ENCODE measurements at places on chromosomes 1 and 21. TPM values are rescaled to one million over a fixed set of nuclear protein-coding genes. Genes with fewer than 3 reads are reported as not detected.

- H3K27ac ChIP-seq: no peak overlapping the region
- no peak for DNase-seq
- no peaks in the 10 kb centered on the region for H3K27me3 ChIP-seq
These were observed 206.9 kb downstream of the USH2A start for GRCh38 chr1:216216305-216216704.

GRCh38 chr1:245124241-245124640 lies 30.5 kb upstream of the KIF26B start:
- no peaks in the 10 kb centered on the region for H3K27me3 ChIP-seq
- no peaks in the 10 kb centered on the region for H3K4me1 ChIP-seq
- H3K4me3 ChIP-seq: no peak overlapping the region

GRCh38 chr1:3111348-3112021 lies 42.5 kb downstream of the PRDM16 start:
- H3K36me3 ChIP-seq: no peaks in the 10 kb centered on the region
- H3K4me1 ChIP-seq: no peaks in the 10 kb centered on the region
- H3K4me3 ChIP-seq: no peak overlapping the region
- DNase-seq: no peak
- no peaks in the 10 kb centered on the region for H3K27me3 ChIP-seq

GRCh38 chr1:54407404-54408146 lies 1.4 kb upstream of the SSBP3 start:
- H3K4me3 ChIP-seq: peak overlapping the region; percentile 81
- peak; percentile 79 for DNase-seq
- H3K36me3 ChIP-seq: no peaks in the 10 kb centered on the region
- H3K27me3 ChIP-seq: no peaks in the 10 kb centered on the region
- peak overlapping the region; percentile 92 for H3K27ac ChIP-seq
- peaks cover 7% of the 10 kb centered on the region for H3K4me1 ChIP-seq

DNA sequence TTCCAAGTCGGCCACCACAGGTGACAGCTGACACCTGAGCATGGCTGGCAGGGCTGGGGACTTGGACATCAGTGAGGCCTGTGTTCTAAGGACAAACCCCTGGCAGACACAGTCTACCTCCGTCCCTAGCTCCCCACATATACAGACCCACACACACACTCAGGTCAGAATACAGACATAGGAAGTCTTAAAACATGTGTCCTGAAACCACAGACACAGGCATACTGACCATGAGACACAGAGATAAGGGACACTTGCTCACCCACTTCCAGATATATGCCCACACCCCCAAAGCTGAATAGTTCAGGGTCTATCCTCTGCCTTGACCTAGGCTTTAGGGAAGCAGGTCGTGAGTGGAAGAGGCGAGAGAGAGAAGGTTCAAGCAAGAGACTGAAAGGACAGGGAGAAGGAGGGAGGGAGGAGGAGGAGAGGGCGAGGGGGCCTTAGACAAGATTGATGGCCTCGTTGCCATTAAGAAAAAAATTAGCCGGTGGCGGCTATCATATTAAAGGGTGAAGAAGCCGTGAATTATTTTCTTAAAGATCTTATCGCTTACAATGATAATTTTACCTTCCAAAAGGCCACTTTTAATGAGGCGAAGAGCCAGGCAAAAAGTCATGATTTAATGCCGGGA lies 49.9 kb downstream of the TMEM53 start:
- no peak overlapping the region for H3K4me3 ChIP-seq
- H3K27ac ChIP-seq: no peak overlapping the region
- H3K4me1 ChIP-seq: no peaks in the 10 kb centered on the region
- no peaks in the 10 kb centered on the region for H3K27me3 ChIP-seq
- no peaks in the 10 kb centered on the region for H3K36me3 ChIP-seq

- no peaks in the 10 kb centered on the region for H3K27me3 ChIP-seq
- DNase-seq: no peak
- no peaks in the 10 kb centered on the region for H3K36me3 ChIP-seq
- no peak overlapping the region for H3K27ac ChIP-seq
- no peak overlapping the region for H3K4me3 ChIP-seq
These were observed 63.0 kb downstream of the NR5A2 start for GRCh38 chr1:200090252-200091159.

- H3K27me3 ChIP-seq: no peaks in the 10 kb centered on the region
These were observed 1.2 kb upstream of the FHAD1 start for GRCh38 chr1:15245593-15246360.

GRCh38 chr1:198054510-198054909 lies 102.3 kb upstream of the NEK7 start:
- H3K36me3 ChIP-seq: no peaks in the 10 kb centered on the region
- DNase-seq: no peak
- no peak overlapping the region for H3K4me3 ChIP-seq
- no peak overlapping the region for H3K27ac ChIP-seq

- no peak overlapping the region for H3K27ac ChIP-seq
- no peak for DNase-seq
- no peaks in the 10 kb centered on the region for H3K4me1 ChIP-seq
These were observed 65.6 kb upstream of the RUNX3 start for GRCh38 chr1:24995661-24996060.

DNA sequence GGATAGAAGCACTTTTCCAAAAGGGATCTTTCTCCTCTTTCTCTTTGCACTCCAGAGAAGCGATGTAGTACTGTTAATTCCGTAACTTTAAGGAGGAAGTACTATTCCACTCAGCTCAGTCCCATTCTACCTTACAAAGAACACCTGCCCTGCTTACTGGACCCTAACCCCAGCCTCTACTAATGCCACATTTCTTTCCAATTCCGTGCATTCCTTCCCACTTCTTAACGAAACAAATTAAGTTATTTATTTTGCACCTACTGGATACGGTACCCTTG lies 511 bp downstream of the NDC1 start:
- peak overlapping the region; percentile 83 for H3K4me3 ChIP-seq
- no peaks in the 10 kb centered on the region for H3K4me1 ChIP-seq
- H3K27me3 ChIP-seq: no peaks in the 10 kb centered on the region
- H3K27ac ChIP-seq: peak overlapping the region; percentile 91
- no peak for DNase-seq

DNA sequence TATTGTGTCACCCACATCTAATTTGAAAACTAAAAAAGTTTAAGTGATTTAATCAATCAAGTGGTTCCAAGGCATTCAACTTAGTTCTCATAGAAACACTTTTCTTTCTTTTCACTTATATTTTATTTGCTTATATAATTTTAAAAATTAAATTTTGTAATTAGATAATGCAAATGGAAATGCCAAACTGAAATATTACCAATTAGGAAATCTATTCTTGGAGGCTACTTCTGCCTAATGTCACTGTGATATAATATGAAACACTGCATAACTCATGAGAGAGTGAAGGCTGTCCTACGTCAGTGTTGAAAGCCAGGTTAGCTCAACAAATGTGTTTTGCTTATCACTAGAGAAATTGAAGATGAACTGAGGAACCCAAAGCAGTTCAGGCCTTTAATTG lies 18.3 kb upstream of the SHCBP1L start:
- no peak overlapping the region for H3K4me3 ChIP-seq
- no peaks in the 10 kb centered on the region for H3K4me1 ChIP-seq
- DNase-seq: no peak
- no peaks in the 10 kb centered on the region for H3K27me3 ChIP-seq

- no peak overlapping the region for H3K4me3 ChIP-seq
- H3K27me3 ChIP-seq: no peaks in the 10 kb centered on the region
- H3K27ac ChIP-seq: no peak overlapping the region
- no peaks in the 10 kb centered on the region for H3K36me3 ChIP-seq
- H3K4me1 ChIP-seq: peaks cover 3% of the 10 kb centered on the region
- DNase-seq: no peak
These were observed 142.7 kb downstream of the FOXD2 start for GRCh38 chr1:47580451-47580995.

- no peaks in the 10 kb centered on the region for H3K27me3 ChIP-seq
- H3K27ac ChIP-seq: no peak overlapping the region
- no peak overlapping the region for H3K4me3 ChIP-seq
- H3K4me1 ChIP-seq: peaks cover 6% of the 10 kb centered on the region
These were observed 32.3 kb downstream of the KIRREL1 start for GRCh38 chr1:158025576-158026230.

GRCh38 chr1:60134716-60135115 lies 61.1 kb upstream of the C1orf87 start:
- no peak overlapping the region for H3K27ac ChIP-seq
- H3K36me3 ChIP-seq: no peaks in the 10 kb centered on the region
- DNase-seq: no peak
- no peak overlapping the region for H3K4me3 ChIP-seq
- no peaks in the 10 kb centered on the region for H3K4me1 ChIP-seq

DNA sequence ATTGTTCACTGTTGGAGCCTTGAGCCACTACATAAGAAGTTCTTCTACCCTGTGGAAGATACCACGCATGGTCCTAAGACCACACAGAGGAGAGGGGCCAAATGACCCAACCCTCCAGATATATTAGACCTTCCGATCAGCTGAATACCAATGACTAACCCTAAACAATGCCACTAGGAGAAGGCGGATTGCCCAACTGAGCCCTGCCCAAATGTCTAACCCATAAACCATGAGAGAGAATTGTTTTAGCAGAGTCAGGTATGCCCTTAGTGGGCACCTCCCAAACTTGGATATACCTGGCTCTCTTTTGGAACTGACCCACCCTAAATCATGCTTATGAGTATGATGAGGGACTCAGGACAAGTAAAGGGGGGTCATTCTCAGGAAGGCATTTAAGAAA lies 12.3 kb downstream of the SMG5 start:
- H3K27ac ChIP-seq: no peak overlapping the region
- no peak overlapping the region for H3K4me3 ChIP-seq
- no peak for DNase-seq
- no peaks in the 10 kb centered on the region for H3K4me1 ChIP-seq

GRCh38 chr1:154983776-154984466 lies 777 bp downstream of the FLAD1 start:
- H3K27ac ChIP-seq: peak overlapping the region; percentile 72
- H3K36me3 ChIP-seq: no peaks in the 10 kb centered on the region
- peaks cover 6% of the 10 kb centered on the region for H3K4me1 ChIP-seq

DNA sequence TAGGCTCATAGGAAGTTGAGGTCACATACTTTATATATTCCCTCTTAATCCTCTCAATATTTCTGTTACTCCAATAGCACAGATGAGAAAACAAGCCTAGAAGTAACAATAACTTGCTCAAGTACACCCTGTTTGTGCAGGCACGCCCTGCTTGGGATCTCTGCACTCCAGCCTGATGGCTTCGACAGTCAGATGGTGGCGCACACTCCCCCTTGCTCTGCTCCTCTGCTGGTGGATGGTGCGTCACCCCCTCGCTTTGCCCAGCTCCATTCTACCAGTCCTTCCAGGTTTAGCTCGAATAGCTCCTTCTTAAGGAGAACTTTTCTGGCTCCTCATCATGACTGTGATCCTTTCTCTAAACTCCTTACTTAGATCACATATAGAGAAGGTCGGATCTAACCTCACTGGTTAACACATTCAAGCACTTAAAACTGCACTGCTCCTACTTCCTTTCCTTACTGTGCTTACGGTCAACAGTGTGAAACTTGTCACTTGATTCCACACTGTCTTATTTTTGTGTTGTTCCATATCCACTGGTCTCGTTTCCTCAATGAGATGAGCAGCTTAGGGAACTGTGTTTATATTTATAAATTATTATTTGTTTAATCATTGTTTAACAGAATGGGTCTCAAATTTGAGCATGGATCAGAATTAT lies 3.0 kb downstream of the TSPAN2 start:
- DNase-seq: no peak
- H3K27me3 ChIP-seq: no peaks in the 10 kb centered on the region
- no peaks in the 10 kb centered on the region for H3K4me1 ChIP-seq
- H3K36me3 ChIP-seq: no peaks in the 10 kb centered on the region

- H3K27me3 ChIP-seq: no peaks in the 10 kb centered on the region
- no peak overlapping the region for H3K27ac ChIP-seq
- no peaks in the 10 kb centered on the region for H3K4me1 ChIP-seq
These were observed 89.0 kb downstream of the URB2 start for GRCh38 chr1:229714964-229715603.

DNA sequence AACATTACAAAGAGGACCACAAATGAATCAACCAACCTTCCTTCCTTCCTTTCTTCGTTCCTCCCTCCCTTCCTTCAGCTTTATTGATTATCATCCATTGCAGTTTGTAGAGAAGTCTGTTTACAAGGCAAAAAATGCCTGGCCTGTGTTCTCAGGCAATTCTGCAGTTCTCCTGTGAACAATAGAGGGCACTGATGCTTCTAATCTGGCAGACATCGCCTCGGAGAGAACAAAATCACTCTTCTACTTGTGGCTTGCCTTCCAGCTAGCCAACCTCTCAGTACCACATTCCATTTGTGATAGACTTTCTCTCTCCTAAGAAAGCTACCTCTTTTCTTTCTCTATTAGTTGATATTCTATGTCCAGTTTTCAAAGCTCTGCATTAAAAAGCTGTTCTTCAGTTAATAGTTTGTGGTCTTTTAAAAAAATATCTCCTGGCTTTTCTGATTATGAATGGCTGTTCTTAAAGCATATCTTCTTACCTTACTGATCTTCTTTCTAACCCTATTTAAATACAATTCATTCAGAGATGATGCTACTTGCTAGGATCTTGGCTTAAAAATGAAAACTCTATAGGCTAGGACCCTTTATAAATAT lies 26.9 kb upstream of the ESRRG start:
- H3K4me1 ChIP-seq: no peaks in the 10 kb centered on the region
- no peaks in the 10 kb centered on the region for H3K36me3 ChIP-seq
- no peaks in the 10 kb centered on the region for H3K27me3 ChIP-seq

- H3K4me1 ChIP-seq: no peaks in the 10 kb centered on the region
- no peak overlapping the region for H3K4me3 ChIP-seq
- no peak overlapping the region for H3K27ac ChIP-seq
- no peaks in the 10 kb centered on the region for H3K36me3 ChIP-seq
These were observed 107.2 kb downstream of the DNM3 start for GRCh38 chr1:171948511-171948910.

GRCh38 chr1:183052861-183053260 lies 29.6 kb downstream of the LAMC1 start:
- no peak overlapping the region for H3K27ac ChIP-seq
- no peak overlapping the region for H3K4me3 ChIP-seq
- H3K36me3 ChIP-seq: no peaks in the 10 kb centered on the region

DNA sequence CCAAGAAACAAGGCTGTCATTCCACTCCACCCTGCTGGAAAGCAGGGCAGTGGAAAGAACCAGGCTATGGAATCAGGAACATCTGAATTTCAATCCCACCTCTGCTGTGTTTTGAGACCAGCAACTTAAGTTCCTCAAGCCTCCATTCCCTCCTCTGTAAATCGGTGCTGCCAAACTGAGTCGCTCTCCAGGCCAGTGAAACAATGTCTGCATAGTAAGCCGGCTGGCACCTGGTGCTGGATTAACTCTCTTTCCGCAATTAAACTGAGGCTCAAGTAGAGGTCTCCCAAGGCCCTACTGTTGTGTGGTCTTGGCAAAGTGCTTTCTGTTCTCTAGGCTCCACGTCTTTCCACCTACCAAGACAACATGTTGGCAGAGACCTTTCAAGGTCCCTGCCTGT lies 65.3 kb downstream of the SSBP3 start:
- H3K36me3 ChIP-seq: no peaks in the 10 kb centered on the region
- H3K27me3 ChIP-seq: no peaks in the 10 kb centered on the region
- H3K4me3 ChIP-seq: no peak overlapping the region
- H3K27ac ChIP-seq: peak overlapping the region; percentile 22
- peaks cover 16% of the 10 kb centered on the region for H3K4me1 ChIP-seq

KRTAP22-1 gene
- total RNA-seq: not detected

FCRLA gene
- total RNA-seq: not detected

DMBX1 gene
- not detected for total RNA-seq

GJA9 gene
- 0.28 TPM for total RNA-seq

KLHDC9 gene
- 33.3 TPM for total RNA-seq

RGS13 gene
- total RNA-seq: not detected

SLC25A34 gene
- total RNA-seq: 1.4 TPM

PTAFR gene
- total RNA-seq: 2.3 TPM

ITGB3BP gene
- total RNA-seq: 7.4 TPM

ZMYND12 gene
- total RNA-seq: 2.0 TPM

TNFRSF4 gene
- total RNA-seq: 0.50 TPM
